ENCODE measurements at places on chromosomes 7 and 10.

DNA sequence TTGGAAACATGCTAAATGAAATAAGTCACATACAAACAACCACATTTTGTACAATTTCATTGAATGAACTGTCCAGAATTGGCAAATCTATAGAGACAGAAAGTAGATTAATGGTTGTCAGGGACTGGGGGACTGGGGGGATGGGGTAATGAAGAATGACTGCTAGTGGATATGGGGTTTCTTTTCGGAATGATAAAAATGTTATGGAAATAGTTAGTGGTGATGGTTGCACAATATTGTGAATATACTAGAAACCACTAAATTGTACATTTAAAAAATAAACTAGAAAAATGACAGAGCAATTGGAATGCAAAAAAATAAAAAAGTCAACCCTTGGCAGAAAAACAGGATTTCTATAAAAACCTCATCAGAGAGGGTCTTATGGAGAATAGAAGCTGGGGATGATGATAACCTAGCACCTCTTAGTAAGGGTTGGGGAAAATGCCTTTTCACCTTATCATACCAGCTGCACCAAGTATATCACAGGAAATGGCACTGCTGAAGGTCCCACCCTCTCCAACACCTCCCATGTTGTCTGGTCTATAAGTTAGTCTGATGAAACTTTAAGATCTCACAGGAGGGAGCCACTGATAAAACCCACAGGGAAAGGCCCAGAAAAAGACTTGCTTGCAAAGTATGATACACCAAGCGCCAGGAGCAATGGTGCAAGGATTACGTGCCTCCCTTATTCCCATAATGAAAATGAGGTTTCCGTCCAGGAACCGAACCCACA lies 23.1 kb upstream of the JAZF1 start:
- no peak for DNase-seq

GRCh38 chr10:98262571-98262970 lies 5.4 kb downstream of the LOXL4 start:
- DNase-seq: no peak

- DNase-seq: peak; percentile 34
These were observed 86.4 kb downstream of the FAM53B start for GRCh38 chr10:124657806-124658205.

- DNase-seq: no peak
These were observed at the start of gene ELN for GRCh38 chr7:74027683-74028320. Gene ELN, plus strand, starts transcription at chr7:74028173. Its CDS starts 15 bp downstream, at chr7:74028188.

DNA sequence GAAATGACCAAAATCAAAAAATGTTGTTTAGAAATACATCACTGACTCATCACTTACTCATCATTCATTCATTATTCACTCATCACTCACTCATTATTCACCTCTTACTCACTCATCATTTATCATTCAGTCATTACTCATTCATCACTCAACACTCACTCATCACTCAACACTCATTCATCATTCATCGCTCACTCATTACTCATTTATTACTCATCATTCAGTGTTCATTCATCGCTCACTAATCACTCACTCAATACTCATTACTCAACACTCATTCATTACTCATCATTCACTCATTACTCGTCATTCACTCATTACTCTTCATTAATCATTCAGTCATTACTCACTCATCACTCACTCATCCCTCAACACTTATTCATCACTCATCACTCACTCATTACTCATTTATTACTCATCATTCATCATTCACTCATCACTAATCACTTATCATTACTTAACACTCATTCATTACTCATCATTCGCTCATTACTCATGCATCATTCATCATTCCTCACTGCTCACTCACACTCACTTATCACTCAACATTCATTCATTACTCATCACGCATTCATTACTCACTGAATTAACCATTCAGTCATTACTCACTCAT lies 238.5 kb downstream of the ADARB2 start:
- no peak for DNase-seq

- DNase-seq: no peak
These were observed 1.4 kb downstream of the HSPA12A start for GRCh38 chr10:116740971-116741370.

GRCh38 chr7:20738518-20739481 lies 47.9 kb downstream of the SP8 start:
- DNase-seq: no peak

DNA sequence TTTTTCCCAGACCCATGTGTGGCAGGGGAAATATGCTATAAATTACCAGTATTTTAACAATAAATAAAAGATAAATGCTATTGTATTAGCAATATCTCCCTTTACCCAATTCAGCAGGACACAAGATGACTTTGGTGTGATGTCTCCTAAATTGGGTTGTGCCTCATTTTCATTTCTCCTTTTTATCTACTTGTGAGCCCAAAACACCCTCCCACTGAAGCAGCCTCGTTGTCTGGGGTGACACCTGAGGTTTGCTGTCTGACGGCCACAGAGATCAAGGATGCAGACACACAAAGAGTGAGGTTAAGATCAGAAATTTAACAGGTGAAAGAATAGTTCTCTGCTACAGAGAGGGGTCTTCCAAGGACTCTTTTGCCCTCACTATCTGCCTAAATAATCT lies 27.1 kb upstream of the CC2D2B start:
- no peak for DNase-seq

DNA sequence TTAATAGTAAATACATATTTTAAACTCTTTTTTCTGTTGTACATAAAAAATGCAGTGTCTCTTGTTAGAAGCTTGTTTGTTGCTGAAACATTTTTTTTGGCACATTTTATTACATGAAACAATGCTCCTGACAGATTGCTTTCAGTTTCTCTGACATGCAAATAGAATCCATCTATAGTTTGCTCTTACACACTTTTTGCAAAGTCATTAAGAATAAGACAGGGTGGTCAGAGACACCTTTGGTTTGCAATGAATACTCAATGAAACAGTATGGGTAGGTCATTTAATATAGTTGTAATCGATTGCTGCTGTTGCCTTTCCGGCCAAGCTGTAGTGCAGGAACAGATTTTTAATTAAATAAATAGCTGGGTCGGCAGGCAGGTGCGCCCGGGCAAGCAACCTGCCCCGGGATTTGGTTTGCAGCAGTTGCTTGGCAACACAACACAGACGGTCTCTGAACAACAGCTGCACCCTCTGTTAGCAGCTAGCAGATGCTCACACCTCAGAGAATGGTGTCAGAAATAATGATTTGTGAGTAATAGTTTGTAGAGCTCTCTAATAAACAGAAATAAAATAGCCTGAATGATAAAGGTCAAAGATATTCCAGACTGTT lies 115.7 kb upstream of the CACNA2D1 start:
- DNase-seq: no peak

- DNase-seq: peak; percentile 24
These were observed at the start of gene ZNF503 for GRCh38 chr10:75401569-75402485. Gene ZNF503, minus strand, starts transcription at chr10:75401764. Its CDS starts 345 bp downstream, at chr10:75401419.

DNA sequence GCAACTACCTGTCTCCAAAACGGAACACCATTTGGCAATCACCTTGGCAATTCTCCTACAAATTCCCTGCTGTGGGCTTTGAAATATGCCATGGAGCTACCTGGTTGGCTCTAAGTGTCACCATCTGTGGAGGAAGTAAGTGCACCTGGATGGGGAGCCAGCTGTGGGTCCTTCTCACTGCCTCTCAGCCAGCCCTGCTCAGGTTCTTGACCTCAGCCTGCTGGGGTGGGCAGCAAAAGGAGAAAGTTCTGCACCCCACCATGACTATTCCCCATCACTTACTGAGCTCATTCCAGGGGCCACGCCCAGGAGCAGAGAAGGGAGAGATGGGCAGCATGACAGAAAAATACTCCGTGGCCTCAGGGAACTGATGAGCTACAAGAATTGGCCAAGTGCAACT lies 158.7 kb downstream of the TNS3 start:
- DNase-seq: no peak

- no peak for DNase-seq
These were observed 18.3 kb downstream of the SKIDA1 start for GRCh38 chr10:21507150-21507549.

GRCh38 chr10:84293574-84294016 lies 34.8 kb upstream of the CCSER2 start:
- no peak for DNase-seq

DNA sequence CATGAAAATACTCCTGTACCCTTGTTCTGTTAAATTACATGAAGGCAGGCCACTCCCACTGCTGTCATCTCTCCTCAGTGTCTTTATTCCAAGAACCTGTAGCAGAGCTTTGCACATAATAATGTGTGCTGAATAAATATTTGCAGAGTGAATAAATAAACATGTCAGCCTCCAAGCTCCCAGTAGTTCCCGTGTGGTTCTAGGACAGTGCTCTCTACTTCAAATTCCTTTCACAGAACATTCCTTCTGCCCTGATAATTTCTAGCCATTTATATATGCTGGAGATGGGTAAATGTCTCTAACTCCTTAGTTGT lies 20.3 kb upstream of the HYAL4 start:
- DNase-seq: no peak

GRCh38 chr7:156368053-156368843 lies 272.3 kb upstream of the RNF32 start:
- DNase-seq: no peak

DNA sequence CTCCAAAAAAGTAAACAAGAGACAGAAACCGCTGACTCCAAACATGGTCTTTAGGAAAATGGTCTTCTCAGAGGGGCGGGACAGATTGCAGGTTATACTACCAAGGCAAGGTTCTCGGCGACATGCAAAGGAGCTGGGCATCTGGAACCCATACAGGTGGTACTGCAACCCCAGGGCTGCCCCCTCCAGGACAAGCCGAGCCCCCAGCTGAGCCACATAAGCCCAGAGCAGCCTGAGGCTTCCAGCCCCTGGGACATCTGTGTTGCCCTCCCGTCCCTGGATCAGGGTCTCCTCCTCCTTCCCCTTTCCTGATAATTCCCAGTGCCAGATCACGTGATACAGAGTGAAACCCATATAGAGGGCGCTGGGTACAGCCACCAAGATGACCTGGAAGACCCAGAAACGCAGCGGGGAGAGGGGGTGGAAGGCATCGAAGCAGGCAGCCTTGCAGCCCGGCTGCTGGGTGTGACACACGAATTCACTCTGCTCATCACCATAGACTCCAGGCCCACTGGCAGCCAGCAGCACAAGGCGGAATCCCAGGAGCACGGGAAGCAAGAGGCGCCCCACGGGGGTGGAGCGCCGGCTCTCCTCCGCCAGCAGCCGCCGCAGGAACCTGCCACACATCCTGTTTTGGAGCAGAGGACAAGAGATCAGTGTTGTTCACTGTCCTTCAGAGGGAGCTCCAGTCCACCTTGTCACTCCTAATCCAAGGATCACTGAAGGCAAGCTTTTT lies at the start of gene GJC3:
Gene GJC3 (minus strand): TSS at position 627 of the 736 bp plus-strand sequence. CDS start 0 bp downstream, at position 627.
- DNase-seq: no peak

GRCh38 chr10:3781468-3782145 lies 3.4 kb downstream of the KLF6 start:
- peak; percentile 66 for DNase-seq

- DNase-seq: no peak
These were observed 303.9 kb downstream of the REEP3 start for GRCh38 chr10:63825111-63825510.

DNA sequence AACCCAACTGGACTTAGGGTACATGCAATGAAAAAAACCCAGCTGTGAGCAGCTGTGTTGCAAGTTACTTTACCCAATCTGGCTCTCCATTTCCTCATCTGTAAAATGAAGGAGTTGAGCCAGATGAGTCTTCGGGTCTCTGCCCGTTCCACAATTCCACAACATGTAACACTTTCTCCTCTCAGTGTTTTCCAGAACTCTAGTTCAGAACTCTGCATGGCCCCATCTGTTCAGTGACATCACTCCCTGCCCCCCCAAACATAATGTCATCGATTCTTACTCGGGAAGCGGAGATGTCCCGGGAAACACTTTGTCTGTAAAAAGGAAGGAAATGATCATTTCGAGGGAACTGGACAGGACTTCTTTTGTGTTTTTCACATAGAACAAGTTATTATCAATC lies 2.5 kb downstream of the SH3PXD2A start:
- DNase-seq: no peak

- DNase-seq: no peak
These were observed 9.6 kb downstream of the TPK1 start for GRCh38 chr7:144826208-144826607.

GRCh38 chr10:74394416-74394969 lies 243.5 kb downstream of the ADK start:
- DNase-seq: no peak

- DNase-seq: no peak
These were observed 80.3 kb upstream of the UCN3 start for GRCh38 chr10:5284311-5285057.

DNA sequence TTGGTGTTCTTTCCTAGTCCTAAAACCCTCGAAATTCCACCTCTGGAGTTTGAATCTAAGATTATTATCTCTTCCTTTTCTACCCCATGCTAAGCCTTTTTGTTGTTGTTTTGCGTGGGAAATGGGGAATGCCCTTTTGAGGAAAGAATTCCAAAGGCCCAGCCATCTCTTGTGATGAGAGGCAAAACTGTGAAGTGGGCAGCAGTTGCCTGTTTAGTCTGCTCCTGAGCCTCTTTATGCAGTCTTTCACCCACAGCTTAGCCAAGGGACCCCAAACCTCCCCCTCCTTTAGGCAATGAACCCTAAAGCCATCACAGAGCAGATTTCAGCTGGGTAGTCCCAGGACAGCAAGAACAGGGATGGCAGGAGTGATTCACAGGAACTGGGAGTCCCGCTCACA lies 95.5 kb downstream of the DNMBP start:
- DNase-seq: no peak

GRCh38 chr10:46248651-46249146 lies 38.1 kb upstream of the ANTXRL start:
- DNase-seq: no peak

GRCh38 chr10:1301143-1301542 lies 245.0 kb downstream of the WDR37 start:
- no peak for DNase-seq

- DNase-seq: no peak
These were observed 15.6 kb downstream of the ARHGAP22 start for GRCh38 chr10:48589266-48589665.

Measured in stimulated activated naive CD4-positive, alpha-beta T cell treated with Interleukin-2 at 50 U/mL for 16 hours (primary cell).